ENCODE measurements at places on chromosomes 6 and 20.

DNA sequence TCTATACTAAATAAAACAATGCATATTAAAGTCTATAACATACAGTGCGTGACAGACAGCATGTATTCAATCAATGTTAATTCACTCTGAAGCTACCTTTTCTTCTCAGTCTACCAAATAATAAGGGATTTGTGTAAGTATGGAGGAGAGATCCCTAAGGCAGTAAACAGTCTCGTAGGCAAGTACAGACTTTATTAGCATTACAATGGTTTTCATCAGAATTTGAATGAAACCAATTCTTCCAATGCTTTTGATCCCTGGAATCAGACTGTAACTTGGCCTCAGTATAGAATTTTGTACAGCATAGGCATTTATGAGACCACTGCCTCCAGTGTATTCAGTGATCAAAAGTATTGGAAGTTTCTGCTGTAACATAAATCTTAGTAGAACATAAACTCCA is 19.5 kb downstream of the LYRM4 start:
- no peak for DNase-seq

- no peak for DNase-seq
Observed at GRCh38 chr20:41958391-41958790, 340.2 kb upstream of the CHD6 start.

GRCh38 chr6:31729515-31729978 is 448 bp upstream of the DDAH2 start:
- peak; percentile 61 for DNase-seq

- no peak for DNase-seq
Observed at GRCh38 chr20:51508158-51508557, 34.4 kb downstream of the NFATC2 start.

DNA sequence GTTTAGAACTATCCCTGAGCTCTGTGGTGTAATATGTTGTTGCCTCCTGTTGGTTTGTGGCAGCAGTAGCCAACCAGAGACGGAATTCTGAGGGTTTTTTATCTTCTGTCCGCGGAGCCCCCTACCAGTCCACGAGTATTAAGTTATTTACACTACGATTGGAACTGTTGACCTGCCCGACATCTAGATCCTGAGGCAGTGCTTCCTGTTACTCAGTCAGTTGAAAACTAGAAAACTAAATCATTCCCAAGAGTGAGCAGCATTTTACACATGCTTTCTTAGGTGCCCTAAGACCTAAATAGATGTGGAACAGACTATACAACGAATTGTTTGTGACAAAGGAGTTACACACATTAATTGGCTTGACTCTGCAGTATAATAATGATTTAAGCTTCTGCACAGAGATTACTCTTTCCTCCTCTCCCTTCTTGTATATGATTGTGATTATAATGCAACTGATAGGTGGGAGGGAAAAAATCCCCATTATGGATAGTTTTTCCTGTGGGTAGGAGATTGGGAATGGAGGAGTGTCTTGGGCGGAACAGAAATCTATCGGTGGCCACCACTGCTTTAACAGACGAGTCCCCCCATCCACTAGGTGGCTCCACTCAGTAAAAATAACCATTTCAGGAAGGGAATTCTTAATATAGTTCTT is 1.7 kb downstream of the LOC128125822 start:
- no peak for DNase-seq

GRCh38 chr20:42024653-42025052 is 406.5 kb upstream of the CHD6 start:
- no peak for DNase-seq

GRCh38 chr20:33945391-33946081 is 48.2 kb upstream of the RALY start:
- DNase-seq = no peak

GRCh38 chr6:122730775-122731386 is 48.6 kb upstream of the FABP7 start:
- no peak for DNase-seq

DNA sequence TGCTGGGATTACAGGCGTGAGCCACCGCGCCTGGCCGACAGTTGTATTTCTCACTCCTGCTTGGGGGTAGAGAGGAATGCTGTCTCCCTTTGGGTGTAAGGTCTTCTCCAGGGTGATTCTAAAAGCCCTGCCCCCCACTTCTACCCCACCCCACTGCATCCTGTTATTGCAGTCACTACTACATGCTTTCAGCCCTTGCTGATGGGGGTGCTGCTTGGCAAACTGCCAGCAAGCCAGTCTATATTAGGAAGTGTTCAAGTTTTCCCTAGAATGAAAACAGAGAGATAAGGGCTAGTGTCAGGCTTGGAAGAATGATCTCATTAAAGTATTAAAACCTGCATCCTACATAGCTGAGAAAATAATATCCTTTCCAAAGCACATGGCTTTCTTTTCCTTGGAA is 31.3 kb downstream of the TTI1 start:
- DNase-seq = no peak

- no peak for DNase-seq
Observed at GRCh38 chr6:87122477-87122876, 27.6 kb upstream of the CGA start.

GRCh38 chr6:119343573-119344146 is 5.9 kb downstream of the MAN1A1 start:
- no peak for DNase-seq

Measured in activated T-helper 1 cell treated with anti-CD3 and anti-CD28 coated beads, Interleukin-2, amount 50 U/mL, for 16 hours (primary cell).